ENCODE measurements at places on chromosomes 5 and 9. TPM values are rescaled to one million over a fixed set of nuclear protein-coding genes. Genes with fewer than 3 reads are reported as not detected.

DNA sequence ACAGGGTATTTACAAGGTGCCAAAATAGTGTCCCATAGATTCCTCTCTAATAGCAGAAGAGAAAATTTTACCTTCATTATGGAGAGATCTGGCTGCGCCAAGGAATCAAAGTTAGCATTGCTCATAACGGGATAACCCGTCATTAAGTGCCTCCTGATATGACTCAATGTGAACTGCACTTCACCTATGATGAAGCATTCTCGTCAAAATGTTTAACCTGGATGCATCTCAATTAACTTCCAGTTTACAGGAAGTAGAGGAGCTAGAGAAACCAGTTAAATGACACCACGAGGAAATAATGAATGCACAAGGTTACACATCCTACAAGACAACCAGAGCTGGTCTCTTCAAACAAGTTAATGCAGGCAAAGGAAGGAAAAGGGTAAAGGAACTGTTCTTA is 17.2 kb downstream of the FBXW11 start:
- no peak for DNase-seq
- peaks cover 9% of the 10 kb centered on the region for H3K36me3 ChIP-seq
- peaks cover 37% of the 10 kb centered on the region for H3K4me1 ChIP-seq
- H3K27me3 ChIP-seq = no peaks in the 10 kb centered on the region
- H3K27ac ChIP-seq = peak overlapping the region; percentile 60
- no peak overlapping the region for H3K4me3 ChIP-seq

DNA sequence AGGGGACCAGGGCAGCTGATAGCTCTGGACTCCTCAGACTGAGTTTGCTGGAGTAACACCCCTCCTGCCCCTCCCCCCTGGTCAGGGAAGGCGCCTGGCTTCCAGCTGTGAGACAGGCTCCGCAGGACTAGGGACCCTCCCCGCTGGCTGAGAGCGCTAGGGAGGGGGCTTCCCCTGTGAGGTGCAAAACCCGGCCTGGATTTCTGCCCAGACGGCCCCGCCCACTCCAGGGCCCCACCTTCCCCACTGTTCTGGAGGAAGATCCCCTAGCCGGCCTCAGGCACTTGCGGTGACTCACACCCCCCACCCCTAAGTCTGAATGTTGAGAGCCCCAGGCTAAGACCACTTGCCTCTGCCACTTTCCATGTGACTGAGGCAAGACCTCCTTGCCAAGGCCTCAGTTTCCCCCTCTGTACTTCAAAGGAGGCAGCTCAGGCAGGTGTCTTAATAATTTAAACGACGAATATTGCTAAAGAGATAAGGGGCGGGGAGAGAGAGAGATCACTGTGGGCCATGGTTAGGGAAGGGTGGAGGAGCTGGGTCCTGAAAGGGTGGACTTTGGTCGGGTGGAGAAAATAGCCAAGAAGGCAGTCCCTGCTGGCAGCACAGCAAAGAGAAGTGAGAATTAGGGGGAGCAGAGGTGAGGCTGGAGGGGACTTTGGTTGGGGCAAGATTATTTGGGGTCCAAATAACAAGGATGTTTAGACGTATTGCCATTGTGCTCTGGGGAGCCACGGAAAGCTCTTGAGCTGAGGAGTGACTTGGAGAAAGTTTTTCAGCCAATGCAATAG is 1.0 kb upstream of the DAB2IP start:
- no peaks in the 10 kb centered on the region for H3K36me3 ChIP-seq
- H3K27ac ChIP-seq = peak overlapping the region; percentile 78
- peaks cover 73% of the 10 kb centered on the region for H3K4me1 ChIP-seq
- peaks cover 9% of the 10 kb centered on the region for H3K27me3 ChIP-seq

DNA sequence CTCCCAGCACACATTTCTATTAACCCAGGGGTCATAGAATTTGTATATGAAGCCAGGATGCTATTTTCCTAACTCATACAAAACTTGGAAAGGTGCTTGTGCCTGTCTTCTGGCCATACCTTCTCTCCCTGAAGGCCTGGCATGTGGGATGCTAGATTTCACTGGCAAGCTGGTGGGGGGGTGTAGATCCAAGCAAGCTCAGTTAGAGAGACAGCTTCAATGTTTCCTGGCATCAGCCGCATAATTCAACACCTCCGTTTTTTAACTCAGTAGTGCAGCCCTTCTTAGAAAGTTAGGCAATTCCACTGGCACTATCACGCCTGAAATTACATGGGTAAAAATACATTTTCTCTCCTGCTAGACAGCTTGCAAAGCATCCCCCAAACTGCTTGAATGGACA is 51.8 kb downstream of the MEGF10 start:
- H3K4me3 ChIP-seq = no peak overlapping the region
- H3K27me3 ChIP-seq = no peaks in the 10 kb centered on the region
- peaks cover 52% of the 10 kb centered on the region for H3K4me1 ChIP-seq
- DNase-seq = no peak
- peaks cover 29% of the 10 kb centered on the region for H3K36me3 ChIP-seq

PLAA gene
- 56.1 TPM for total RNA-seq

GRCh38 chr5:164934039-164934438 is 1428.6 kb downstream of the MAT2B start:
- H3K4me3 ChIP-seq = no peak overlapping the region
- peaks cover 25% of the 10 kb centered on the region for H3K36me3 ChIP-seq
- peaks cover 8% of the 10 kb centered on the region for H3K4me1 ChIP-seq
- DNase-seq = no peak
- no peaks in the 10 kb centered on the region for H3K27me3 ChIP-seq

GRCh38 chr5:174542037-174542436 is 182.3 kb upstream of the MSX2 start:
- no peak for DNase-seq
- H3K36me3 ChIP-seq = peaks cover 9% of the 10 kb centered on the region
- no peaks in the 10 kb centered on the region for H3K4me1 ChIP-seq
- H3K27me3 ChIP-seq = no peaks in the 10 kb centered on the region
- no peak overlapping the region for H3K27ac ChIP-seq
- no peak overlapping the region for H3K4me3 ChIP-seq

CYSRT1 gene
- total RNA-seq = 2.9 TPM

GRCh38 chr9:6073731-6074130 is 58.3 kb upstream of the RANBP6 start:
- peaks cover 5% of the 10 kb centered on the region for H3K27me3 ChIP-seq
- H3K27ac ChIP-seq = no peak overlapping the region
- no peak overlapping the region for H3K4me3 ChIP-seq
- peaks cover 14% of the 10 kb centered on the region for H3K4me1 ChIP-seq
- peaks cover 5% of the 10 kb centered on the region for H3K36me3 ChIP-seq
- no peak for DNase-seq

ADAMTS6 gene
- total RNA-seq = 2.8 TPM

NR4A3 gene
- 0.46 TPM for total RNA-seq

DNA sequence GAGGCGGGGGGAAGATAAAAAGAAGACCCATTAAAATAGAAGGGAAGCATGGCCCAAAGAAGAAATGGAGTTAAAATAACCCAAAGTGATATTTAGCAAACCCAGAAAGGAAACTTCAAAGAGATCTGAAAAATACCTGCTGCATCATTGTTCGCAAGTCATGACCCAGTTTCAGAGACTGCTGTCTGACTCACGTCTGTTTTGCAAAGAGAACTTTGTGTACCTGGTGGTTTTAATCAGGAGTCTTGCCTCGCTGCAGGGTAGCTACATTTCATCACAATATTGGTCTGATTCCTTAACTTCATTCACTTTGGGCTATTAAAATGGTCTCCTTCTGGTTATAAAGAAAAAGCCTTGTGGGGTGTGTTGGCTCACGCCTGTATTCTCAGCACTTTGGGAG is 461.1 kb upstream of the DAP start:
- DNase-seq = no peak
- no peak overlapping the region for H3K4me3 ChIP-seq
- H3K27ac ChIP-seq = no peak overlapping the region
- 0 out of 2 replicates have a peak, but pooled peaks cover 3% of the 10 kb centered on the region for H3K36me3 ChIP-seq
- no peaks in the 10 kb centered on the region for H3K27me3 ChIP-seq

FCN2 gene
- not detected for total RNA-seq

ADAMTS12 gene
- 11.5 TPM for total RNA-seq

DNA sequence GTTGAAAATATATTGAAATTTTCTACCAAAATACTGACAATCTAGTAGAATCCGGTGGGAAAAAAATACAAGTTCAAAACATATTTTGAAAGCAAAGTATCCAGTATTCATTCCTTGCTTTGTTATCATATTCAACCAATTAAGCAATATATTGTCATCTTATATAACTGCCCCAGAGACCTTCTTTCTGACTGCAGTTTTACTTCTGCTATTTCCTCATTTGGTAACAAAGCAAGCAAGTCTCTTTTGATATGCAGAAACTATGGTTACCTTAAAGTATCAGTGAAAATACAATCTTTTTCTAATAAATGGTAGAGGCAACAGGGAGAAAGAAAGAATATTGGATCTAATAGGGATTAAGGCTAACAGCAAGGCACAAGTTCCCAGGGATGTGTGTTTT is 663.7 kb upstream of the MEF2C start:
- no peaks in the 10 kb centered on the region for H3K27me3 ChIP-seq
- no peak overlapping the region for H3K27ac ChIP-seq
- no peak for DNase-seq
- no peaks in the 10 kb centered on the region for H3K36me3 ChIP-seq
- H3K4me3 ChIP-seq = no peak overlapping the region
- H3K4me1 ChIP-seq = peaks cover 30% of the 10 kb centered on the region

EMB gene
- 36.3 TPM for total RNA-seq

DNA sequence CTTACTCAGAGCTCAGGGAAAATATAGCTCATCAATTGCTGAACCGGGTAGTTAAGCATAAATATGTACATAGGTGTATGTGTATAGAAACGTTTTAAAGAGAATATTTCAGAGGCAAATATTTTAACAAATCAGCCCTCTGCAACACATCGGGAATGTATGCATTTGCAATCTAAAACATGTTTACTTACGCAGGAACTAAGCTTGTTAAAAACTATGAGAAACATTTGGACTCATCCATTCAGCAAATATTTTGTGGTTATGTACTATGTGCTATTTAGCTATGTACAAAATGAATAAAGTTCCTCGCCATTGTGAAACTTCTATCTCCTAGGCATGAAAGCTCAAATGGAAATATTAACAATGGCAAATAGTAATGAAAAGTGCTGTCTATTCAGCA is 469.9 kb downstream of the ARHGEF28 start:
- H3K27me3 ChIP-seq = no peaks in the 10 kb centered on the region
- H3K36me3 ChIP-seq = peaks cover 9% of the 10 kb centered on the region
- no peak for DNase-seq
- H3K4me1 ChIP-seq = 0 out of 2 replicates have a peak, but pooled peaks cover 2% of the 10 kb centered on the region
- H3K27ac ChIP-seq = no peak overlapping the region

GPBP1 gene
- 104 TPM for total RNA-seq

CDC37L1 gene
- 16.7 TPM for total RNA-seq

- H3K36me3 ChIP-seq = peaks cover 35% of the 10 kb centered on the region
- H3K4me1 ChIP-seq = peaks cover 7% of the 10 kb centered on the region
- H3K27me3 ChIP-seq = no peaks in the 10 kb centered on the region
- no peak overlapping the region for H3K4me3 ChIP-seq
- H3K27ac ChIP-seq = no peak overlapping the region
These were observed 790.1 kb upstream of the ZNF608 start for GRCh38 chr5:125536582-125536981.

GRCh38 chr5:149966946-149967345 is 6.4 kb downstream of the SLC26A2 start:
- H3K27ac ChIP-seq = no peak overlapping the region
- no peak overlapping the region for H3K4me3 ChIP-seq
- H3K27me3 ChIP-seq = peaks cover under 1% of the 10 kb centered on the region
- H3K36me3 ChIP-seq = no peaks in the 10 kb centered on the region
- DNase-seq = no peak
- peaks cover 1% of the 10 kb centered on the region for H3K4me1 ChIP-seq

- H3K27me3 ChIP-seq = no peaks in the 10 kb centered on the region
- H3K4me3 ChIP-seq = no peak overlapping the region
- no peak overlapping the region for H3K27ac ChIP-seq
These were observed 114.5 kb downstream of the LRRC70 start for GRCh38 chr5:62692946-62693713.

DNA sequence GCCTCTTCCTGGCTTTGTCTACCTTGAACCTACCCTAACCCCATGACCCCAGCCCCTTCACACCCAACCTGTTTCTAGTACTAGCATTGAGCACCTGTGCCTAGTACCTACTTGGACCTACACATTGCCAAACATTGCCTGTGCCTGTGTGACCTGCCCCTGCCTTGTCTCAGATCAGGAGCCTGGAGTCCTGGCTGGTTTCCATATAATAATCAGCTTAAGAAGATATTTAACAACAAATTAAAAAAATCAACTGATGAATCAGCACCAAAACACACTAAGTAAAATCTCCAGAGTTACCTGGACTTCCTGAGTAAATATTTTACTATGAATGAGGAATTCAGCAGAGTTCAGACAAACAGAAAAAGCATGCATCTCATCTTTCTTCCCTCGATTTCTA is 17.7 kb downstream of the LPAR1 start:
- peaks cover 5% of the 10 kb centered on the region for H3K36me3 ChIP-seq
- peaks cover 4% of the 10 kb centered on the region for H3K4me1 ChIP-seq
- H3K27ac ChIP-seq = no peak overlapping the region
- no peak for DNase-seq
- H3K4me3 ChIP-seq = no peak overlapping the region

DNA sequence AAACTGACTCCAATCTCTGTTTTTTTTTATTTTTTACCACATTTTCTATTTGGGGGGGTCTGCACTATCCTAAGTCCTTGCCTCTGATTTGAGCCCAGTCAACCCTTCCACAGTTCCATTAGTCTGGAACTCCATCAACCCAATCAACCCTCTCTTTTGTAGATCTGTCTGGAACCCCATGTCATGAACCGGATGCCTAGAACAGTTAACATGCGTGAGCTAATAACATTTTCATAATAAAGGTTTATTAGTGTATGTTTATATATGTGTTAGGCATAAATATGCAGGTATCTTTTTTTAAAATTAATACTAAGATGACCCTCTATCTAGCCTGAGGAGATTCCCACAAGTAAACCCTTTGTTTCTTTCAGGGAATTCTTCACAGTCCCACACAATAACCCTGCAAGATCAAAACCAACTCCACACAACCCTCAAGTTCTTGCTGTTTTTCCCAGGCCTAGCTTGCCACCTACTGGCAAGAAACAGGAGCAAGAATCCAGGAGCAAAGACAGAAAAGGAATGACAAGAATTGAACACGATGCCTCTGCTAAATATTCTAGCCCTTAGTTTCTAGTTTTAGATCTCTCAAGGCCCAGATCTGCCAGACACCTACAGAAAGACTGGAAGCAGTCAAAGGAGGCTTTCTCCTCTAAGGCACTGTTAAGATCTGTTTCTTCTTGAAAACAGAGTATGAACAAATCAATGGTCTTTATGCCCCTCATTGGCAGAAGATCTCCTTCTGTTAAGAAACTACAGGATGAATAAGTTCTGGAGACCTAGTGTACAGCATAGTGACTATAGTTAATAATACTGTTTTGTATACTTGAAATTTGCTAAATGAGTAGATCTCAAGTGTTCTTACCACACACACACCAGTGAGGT is 100.4 kb downstream of the TRIM36 start:
- H3K4me1 ChIP-seq = peaks cover 50% of the 10 kb centered on the region
- DNase-seq = peak; percentile 46
- no peaks in the 10 kb centered on the region for H3K27me3 ChIP-seq
- no peak overlapping the region for H3K4me3 ChIP-seq

- peaks cover 6% of the 10 kb centered on the region for H3K36me3 ChIP-seq
- peaks cover 28% of the 10 kb centered on the region for H3K4me1 ChIP-seq
- H3K27ac ChIP-seq = peak overlapping the region; percentile 83
- no peak overlapping the region for H3K4me3 ChIP-seq
- H3K27me3 ChIP-seq = no peaks in the 10 kb centered on the region
These were observed 80.4 kb downstream of the LRSAM1 start for GRCh38 chr9:127531676-127532075.

GRCh38 chr9:131834721-131835120 is 94.8 kb upstream of the RAPGEF1 start:
- no peak overlapping the region for H3K4me3 ChIP-seq
- DNase-seq = no peak
- no peak overlapping the region for H3K27ac ChIP-seq
- H3K27me3 ChIP-seq = peaks cover 5% of the 10 kb centered on the region
- peaks cover 4% of the 10 kb centered on the region for H3K36me3 ChIP-seq

Data from WTC11 (cell line).